ENCODE measurements at places on chromosomes 2 and 18.

DNA sequence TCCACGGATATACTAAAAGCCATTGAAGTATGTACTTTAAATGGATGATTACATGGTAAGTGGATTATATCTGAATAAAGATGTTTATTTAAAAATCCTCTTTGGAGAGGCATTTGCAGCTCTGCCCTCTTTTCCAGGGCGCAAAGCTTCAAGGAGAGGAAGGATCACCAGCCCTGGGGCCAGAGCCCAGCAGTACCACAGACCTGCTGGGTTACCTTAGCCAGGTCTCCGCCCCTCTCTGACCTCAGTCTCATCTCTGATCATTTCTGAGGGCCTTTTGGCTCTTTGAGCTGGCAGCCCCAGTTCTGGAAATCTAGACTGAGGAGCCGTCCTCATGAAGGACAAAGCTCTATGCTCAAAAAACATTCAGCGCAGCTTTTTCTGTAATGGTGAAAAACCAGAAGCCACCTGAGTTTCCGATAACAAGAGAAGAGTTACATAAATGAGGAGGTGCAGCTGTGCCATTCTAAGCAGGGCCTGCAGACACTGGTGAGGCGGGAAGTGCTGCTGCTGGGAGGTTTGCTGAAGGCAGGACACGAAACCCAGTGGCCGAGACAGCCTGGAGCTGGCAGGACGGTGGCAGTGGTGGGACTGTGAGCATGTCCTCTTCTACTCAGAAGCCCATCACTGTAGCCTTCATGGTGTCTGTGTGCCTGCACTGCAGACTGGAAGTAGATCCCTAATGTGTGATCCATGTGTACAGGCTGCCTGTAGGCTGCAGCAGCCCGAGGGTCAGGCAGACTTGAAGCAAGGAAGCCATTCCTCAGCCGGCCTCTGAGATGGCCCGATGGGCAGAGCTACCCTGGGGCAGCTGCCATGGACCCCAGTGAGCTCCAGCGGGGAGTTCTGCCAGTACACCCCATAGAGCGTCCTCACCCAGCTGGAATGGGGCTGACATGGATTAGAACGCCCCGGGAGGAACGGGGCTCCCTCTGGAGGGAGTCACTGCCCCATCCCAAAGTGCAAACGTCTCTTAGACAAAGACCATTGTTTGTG is 27.7 kb downstream of the ADRA2B start:
- DNase-seq, result no peak

DNA sequence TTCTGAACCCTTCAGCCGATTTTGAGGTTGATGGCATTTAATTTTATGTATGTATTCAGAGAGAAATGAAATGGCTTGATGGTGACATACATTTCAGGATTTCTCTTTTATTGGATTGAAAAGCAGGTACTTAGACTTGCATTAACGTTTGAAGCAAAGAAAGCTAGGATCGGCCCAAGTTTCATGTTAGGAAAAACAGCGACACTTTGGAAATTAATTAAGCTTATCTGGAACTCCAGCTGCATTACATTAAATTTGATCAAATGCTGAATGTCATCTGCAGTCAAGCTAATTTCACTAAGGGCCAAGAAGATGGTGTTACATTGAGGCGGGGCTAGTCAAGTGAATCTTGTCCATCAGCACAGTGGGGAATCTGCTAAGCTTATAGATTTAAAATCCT is 441.8 kb downstream of the IRS1 start:
- DNase-seq, result no peak

DNA sequence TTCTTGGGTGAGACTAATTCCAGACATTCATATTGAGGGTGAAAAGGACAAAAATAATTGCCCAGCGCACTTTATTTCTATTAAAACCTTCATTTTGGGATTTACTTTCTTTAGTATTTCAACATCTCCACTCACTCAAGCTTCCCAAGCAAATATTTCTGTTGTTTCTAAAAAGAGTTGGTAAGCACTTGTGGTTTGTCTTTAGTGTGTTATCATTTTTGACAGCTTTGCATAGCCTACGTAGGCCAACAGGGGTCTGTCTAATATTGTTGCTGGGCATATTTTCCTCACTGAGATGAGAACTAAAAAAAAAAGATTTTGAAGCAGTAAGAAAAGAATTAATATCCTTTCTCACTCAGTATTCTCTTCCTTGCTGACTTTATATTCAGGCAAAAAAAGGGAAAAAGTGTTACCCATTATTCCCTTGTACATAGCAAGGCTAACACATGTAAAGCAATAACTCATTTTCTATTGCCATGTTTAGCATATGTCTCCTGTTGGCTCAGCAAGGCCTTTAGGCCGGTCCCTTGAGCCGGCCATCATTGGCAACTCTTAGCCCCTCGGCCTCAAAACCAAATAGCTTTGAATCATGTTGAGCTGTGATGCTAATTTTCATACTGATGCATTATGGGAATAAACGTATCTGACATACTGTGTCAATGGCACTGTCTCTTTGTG is 494.2 kb downstream of the ARHGAP15 start:
- no peak for DNase-seq

GRCh38 chr2:64955467-64955866 is 33.7 kb upstream of the SLC1A4 start:
- DNase-seq, result no peak

DNA sequence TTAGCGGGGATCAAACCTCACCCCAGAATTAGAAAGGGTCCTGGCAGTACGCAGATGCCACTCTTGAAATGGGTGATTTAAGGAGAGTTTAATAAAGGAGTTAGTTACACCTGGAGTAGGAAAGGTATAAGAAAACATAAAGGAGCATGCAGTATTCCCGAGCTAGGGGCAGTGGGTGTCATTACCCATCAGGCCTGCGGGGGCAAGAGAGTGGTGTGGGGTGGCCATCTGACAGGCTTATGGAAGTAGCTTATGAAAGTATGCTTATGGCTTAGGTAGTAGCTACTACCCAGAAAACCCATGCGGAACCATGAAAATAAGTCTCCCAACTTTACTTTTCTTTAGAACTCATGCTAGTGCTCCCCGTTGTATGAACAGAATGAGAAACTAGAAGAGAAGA is 568.9 kb upstream of the ACVR2A start:
- no peak for DNase-seq

DNA sequence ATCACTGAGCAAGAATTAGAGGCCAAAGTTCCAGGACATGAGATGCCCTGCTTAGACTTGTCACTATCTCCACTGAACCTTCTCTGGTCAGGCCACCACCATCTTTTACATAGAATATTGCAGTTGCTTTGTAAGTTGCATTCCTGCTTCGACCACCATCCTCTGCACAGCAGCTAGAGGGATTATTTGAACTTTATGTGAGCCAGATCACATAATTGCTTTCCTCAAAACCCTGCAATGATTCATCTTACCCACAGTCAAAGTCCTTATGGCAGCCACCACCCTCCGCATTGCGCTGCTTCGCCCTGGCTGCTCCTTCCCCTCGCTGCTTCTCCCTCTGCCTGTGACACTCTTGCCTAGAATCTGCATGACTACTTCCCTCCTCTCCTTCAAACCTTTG is 111.3 kb downstream of the EML6 start:
- no peak for DNase-seq

DNA sequence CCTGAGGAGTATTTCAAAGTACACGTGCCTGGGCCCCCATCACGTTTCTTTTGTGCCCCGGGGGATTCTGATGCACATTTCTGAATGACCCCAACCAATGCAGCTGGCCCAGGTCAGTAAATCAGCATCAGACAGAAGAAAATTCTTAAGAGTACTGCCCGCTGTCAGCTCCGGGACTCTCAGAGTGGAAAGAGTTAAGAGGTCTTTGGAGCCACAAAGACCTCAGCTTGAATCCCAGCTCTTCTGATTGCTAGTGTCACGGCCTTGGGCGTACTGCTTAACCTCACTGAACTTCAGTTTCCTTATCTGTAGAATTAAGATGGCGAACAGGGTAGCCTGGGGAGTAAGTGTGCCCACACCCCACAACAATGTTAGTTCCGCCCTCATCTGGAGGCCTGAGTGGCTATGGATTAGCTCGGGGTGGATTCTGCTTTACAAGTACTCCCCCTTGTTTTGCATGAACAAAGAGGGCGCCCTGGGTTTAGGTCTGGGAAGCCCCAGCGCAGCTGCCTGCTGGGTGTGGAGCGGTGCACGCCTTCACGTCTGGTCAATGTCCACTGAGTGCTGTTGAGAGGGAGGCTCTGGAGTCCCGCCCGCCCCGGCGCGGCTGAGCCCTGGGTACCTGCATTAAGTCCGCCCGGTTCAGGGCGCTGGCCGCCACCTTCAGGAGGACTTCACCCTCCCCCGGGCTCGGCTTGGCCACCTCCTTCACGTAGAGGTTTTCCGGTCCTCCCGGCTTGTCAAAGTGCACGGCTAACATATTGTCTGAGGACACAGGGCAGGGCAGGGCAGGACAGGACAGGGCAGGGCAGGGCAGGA is 858 bp downstream of the TP53I3 start:
- DNase-seq, result peak; percentile 63

DNA sequence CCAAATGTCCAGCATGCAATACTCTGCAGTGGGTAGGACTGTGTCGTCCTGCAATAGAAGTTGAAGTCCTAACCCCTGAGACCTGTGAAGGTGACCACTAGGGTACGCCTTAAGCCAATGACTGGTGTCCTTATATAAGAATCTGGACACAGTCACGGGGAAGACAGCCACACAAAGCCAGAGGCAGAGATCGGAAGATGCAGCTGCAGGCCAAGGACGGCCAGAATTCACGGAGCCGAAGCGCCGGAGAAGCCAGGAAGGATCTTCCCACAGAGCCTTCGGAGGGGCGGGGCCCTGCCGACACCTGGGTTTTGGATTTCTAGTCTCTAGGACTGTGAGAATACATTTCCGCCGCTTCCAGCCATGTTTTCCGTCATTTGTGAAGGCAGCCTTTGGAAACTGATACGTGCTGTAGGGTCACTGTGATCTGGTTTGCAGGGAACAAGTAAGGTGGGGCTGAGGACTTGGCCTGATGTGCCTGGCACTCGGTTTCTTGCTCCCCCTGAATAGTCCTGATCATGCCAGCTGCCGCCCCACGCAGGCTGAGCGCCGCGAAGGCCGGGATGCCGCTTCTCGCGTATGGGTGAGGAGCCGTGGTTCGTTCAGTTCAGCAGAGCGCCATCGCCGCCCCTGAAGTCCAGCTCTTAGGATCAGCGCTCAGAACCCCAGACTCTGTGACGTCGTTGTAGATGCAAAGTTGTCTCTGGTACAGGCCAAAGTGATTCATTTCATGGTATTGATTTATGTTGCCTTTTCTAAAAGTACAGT is 38.7 kb downstream of the PTGR3 start:
- no peak for DNase-seq

DNA sequence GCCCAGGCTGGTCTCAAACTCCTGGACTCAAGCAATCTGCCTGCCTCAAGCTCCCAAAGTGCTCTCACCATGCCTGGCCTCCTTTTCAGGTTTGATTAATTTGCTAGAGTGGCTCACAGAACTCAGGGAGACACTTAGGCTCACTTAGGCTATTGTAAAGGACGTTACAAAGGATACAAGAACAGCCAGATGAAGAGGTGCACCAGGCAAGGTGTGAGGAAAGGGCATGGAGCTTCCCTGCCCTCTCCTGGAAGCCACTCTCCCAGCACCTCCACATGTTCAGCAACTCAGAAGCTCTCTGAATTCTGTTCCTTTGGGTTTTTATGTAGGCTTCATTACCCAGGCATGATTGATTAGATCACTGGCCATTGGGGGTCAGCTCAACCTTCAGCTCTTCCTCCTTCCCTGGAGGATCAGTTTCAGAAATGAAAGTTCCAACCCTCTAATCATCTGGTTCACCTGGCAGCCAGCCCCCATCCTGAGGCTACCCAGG is 78.7 kb upstream of the RGPD5 start:
- DNase-seq, result no peak

GRCh38 chr2:174750923-174751441 is 13.3 kb downstream of the CHRNA1 start:
- DNase-seq, result no peak

DNA sequence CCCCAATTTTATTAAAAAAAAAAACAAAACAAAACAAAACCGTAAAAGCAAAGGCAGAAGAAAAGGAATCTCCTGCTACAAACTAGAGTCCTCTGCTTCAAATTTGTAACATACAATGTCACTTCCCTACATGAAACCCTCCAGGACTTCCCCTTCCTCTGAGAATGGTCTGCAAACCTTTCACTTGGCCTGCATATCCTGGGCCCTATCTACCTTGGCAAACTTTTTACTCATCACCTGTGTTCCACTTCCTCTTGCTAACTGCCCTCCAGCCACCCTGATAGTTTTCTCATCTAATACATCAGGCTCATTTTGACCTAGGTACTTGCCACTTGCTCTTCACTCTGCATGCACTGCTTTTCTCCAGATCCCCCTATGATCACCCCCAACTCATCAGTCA is 255.5 kb downstream of the ETAA1 start:
- DNase-seq, result no peak

DNA sequence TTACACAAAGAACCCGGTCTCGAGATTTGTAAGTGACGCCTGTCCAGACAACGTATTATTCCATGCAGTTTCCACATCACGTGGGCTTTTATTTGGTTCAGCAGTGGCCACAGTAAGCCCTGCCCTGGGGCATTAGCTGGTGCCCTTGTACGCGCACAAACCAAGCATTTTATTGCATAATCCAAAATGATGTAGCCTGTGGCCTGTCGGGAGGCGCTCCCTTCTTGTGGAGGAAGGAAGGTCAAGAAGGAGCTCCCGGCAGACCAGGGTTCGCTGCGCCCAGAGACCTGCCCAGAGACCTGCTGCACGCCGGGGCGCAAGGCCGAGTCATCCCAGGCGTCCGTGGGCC is 179.6 kb upstream of the ALKAL2 start:
- DNase-seq, result no peak

DNA sequence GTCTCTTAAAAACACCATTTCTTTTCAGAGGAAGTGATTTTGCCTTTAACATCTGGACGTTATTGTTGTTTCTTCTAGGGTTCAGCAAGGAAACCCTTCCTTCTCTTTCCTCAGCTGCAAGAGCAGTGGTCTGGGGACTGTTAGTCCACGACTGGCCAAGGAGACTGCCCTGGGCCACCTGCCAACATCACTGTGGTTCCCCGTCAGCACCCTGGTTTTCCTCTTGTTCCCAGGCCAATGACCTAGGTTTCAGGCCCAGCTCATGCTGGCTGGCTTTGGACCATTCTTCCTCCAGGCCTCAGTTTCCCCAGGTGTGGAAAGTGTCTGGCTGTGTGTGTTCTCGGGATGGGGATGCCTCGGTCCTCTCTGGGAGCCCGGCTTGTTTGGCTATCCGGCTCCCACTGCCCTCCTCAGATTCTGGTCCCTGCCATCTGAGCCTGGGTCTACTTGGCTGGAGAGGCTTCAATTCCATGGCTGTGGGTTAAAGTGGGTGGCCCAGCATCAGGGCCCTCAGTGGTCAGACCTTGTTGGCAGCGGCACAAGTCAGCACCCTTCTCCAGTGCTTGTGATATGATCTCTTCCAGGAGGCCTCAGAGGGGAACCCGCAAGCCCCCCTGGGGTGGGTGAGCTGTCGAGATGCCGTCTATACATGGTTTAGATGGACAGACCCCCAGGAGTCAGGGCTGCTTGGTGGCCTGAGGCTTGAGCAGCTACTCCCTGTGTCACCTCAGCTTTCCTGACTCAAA is 234.3 kb upstream of the HS6ST1 start:
- DNase-seq, result no peak

DNA sequence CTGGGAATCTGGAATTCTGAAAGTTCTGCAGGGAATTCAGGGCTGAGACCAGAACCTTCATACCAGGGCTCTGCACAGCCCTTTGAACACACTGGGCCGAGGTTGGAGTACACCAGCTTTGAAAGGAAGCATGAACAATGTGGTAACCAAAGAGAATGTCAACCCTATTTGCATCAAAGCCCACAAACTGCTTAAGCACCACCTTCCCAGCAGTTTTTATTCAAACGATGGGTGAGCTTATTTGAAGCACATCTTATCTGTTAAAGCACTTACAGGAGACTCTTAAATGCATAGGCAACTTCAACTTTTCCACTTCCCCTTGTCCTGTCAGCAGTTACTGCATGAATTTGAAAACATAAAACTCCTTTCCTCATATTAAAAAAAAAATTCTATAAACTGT is 96.6 kb downstream of the TXNL1 start:
- DNase-seq, result no peak

GRCh38 chr18:21743166-21743832 is 2.7 kb downstream of the MIB1 start:
- DNase-seq, result no peak

All from K562 (cell line).